Stimulated activated CD4-positive, alpha-beta T cell treated with anti-CD3 and anti-CD28 coated beads, Interleukin-2, amount 100 ng/mL, for 48 hours (primary cell): ENCODE measurements at places on chromosomes 2 and 18.

DNA sequence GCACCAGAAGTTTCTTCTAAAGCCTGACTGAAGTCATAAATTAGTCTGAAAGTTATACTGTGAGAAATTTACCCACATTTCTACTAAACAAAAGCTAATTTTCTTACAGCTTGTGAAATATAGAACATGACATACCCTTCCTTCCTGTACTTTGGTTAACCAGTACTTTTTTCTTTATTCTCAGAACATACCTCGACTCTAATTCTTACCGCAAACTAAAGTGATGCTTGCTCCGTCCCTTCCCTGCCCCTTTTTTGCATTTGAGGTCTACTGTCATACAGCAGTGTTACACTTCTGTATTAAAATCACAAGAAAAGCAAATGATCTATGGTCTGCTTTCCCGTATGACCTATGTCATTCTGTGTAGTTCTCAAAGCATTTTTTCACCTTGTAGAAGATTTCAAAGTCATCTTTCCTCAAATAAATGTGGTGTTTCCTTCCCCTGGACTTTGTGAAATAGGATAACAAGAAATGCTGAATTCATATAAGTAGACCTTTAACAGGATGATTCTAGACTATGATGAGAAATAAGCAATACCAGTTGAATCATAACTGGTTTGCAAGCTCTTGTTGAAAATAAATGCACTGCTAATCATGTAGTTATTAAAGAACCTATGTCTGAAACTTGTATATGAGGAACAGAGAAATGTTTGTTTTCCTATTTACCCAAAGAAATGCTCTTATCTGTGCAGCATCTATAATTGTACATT is 30.4 kb downstream of the CYTIP start:
- no peak for DNase-seq

DNA sequence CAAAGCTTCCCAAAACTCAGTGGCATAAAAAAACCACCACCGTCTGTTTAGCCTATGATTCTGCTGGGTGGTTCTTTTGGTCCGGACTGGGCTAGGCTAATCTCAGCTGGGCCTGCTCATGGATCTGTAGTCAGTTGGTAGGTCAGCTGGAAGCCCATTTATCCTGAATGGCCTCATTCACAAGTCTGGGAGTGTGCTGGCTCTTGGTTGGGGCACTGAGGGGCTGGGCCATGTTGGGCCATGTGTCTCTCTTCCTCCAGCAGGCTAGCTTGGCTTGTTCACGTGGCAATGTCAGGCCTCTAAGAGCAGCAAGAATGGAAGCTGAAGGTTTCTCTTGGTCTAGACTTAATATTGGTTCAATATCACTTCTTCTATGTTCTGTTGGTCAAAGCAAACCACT is 95.7 kb upstream of the HS6ST1 start:
- DNase-seq, result no peak

- DNase-seq, result no peak
Measured at GRCh38 chr18:12929477-12930083, 18.2 kb upstream of the SEH1L start.

DNA sequence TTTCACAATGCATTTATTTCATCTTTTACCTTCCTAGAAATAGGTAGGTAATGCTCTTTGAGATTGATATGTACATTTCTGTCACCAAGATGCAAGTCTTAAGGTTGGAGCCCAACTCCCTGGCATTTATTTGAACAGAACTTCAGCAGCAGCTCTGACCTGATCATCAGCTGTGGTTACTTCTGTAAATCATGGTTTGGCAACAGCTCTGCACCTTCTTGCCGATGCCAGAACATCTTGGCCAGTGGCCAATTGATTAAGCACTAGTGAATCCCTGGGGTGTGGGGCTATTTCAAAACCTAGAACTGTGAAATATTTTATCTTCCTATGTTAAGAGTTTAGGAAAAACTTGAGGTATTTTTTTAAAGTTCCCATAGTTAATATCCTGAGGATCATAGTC is 124.8 kb upstream of the NYAP2 start:
- no peak for DNase-seq

GRCh38 chr2:41970988-41971660 is 76.7 kb upstream of the PKDCC start:
- no peak for DNase-seq

DNA sequence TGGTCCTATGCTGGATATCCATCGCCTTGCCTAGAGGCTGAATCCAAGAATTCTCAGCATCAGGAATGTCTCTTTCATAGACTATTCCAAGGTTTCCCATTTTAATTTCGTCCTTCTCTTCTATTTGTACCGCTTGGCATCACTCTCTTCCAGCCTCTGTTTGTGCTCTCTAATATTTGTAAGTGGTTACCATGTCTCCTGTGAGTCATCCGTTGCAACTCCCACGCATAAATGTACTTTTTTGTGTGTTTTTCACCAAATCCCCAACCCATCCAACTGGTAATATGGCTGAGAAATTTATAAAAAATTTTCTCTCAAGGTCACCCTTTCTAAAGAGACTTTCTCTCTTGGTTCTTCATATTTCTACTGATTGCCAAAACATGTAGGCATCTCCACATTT is 21.8 kb downstream of the COLEC12 start:
- no peak for DNase-seq

- no peak for DNase-seq
Measured at GRCh38 chr2:232647261-232647660, 13.9 kb downstream of the EFHD1 start.

DNA sequence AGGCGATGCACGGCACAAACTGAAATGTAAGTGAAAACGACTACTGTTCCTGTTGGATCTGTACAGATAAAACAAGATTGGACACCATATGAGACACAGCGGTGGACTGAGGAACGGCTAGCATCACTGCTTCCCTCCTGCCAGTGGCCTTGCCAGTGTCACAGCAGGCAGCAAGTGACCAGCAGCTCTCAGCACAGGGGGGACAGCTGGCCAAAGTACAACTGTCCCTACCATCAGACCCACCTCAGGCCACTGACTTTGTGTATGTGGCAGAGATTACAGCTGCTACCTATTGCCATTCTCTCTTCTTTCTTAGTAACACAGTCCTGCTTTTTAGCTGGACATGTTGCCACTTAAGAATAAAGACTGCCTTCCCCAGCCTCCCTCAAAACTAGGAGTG is 80.0 kb upstream of the SLC66A3 start:
- no peak for DNase-seq
